ENCODE measurements at places on chromosomes 11 and 22.

GRCh38 chr22:39134366-39135091, 18.0 kb downstream of the CBX7 start:
- DNase-seq = no peak

DNA sequence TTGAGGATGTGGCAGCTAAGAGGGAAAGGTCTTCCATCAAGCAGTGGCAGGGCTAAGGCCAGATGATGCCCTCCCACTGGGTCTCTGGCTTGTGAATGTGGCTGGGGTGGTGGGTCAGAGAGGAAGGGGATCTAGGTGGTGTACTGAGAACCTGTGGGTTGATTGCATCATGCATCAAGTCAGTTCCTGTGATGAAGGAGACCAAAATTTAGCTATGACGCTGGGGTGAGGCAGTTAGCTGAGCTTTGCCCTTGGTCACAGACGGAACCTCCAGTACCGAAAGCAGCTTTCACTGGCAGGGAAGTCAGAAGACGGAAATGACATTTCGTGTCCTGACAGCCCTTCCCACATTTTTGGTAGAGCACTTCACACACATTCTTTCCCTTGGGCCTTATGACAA, 20.7 kb downstream of the ATG16L2 start:
- DNase-seq = peak; percentile 70

DNA sequence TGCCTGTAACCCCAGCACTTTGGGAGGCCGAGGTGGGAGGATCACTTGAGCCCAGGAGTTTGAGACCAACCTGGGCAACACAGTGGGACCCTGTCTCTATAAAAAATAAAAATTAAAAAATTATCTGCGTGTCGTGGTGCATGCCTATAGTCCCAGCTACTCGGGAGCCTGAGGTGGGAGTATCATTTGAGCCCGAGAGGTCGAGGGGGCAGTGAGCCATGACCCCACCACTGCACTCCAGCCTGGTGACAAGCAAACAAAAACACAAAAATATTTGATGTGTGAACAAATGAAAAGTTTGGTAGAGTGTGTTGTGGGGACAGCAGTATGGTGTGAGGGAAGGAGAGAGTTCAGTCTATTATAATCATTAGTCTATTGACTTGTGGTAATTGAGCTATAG, 90.8 kb upstream of the PARVA start:
- DNase-seq = no peak

- DNase-seq = no peak
These were observed 8.1 kb upstream of the TOP3B start for GRCh38 chr22:21990445-21991303.

DNA sequence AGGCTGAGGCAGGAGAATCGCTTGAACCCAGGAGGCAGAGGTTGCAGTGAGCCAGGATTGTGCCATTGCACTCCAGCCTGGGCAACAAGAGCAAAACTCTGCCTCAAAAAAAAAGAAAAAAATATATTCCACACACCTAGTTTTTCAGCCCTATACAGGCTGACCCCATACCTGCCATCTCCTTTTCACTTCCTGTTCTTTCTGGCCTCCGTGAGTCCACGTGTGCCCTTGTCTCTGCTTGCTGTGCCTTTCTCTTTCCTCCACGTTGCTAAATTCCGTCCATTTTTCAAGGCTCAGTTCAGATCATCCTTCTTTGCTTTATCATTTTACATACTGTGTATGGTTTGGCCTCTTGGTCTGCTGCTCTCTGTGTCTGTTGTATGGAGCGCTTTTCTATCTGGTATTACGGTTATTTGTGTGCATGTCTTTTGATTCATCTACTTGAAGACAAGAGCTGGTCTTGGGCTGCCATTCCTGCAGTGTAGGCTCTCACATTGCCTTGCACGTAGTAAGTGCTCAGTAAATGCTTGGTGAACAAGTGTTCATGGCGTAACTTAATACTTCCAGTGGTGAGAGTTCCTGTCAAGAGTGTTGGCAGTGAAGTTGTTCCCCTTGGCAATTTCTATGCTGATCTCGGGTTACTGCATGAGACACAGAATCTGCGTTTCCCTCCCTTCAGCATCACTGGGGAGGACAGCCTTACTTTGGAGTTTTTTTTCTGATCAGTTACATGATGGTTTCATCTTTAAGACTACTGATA, 57.5 kb downstream of the PTPRJ start:
- DNase-seq = peak; percentile 34

- peak; percentile 66 for DNase-seq
These were observed 15.3 kb upstream of the IL17REL start for GRCh38 chr22:50027639-50028537.

DNA sequence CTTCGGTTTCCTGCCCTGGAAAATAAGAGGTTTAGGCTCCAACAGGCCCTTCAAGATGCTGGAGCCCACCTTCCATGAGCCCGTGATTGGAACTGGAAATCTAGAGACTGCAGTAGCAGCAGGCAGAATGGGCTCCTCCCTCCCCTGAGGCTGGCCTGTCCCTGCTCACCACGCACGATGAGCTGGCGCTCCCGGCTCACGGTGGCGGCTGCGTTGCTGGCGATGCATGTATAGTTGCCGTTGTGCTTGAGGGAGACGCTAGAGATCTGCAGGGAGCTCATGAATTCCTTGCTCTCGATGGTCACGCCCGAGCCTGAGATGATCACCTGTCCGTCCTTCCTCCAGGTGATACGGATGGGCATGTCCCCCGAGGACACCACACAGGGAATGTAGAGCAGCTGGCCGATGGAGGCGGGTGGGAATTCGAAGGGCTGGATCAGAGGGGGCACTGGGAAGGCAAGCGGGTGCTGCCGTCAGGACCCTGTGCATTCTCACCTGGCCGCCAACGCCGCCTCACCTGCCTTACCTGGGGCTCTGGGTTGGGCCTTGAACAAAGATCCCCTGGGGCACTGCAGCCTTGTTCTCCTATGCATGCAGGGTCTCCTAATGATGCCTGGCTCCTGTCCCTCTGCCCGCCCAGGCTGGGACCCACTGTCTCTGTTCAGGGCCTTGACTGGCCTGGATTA, 177.8 kb downstream of the CEP164 start:
- no peak for DNase-seq

Measured in suppressor macrophage (primary cell).